Ovary (tissue), 10 donors: ENCODE measurements at places on chromosomes 6 and 20. TPM values are rescaled to one million over a fixed set of nuclear protein-coding genes. Genes with fewer than 3 reads are reported as not detected.

- H3K27ac ChIP-seq: no peak overlapping the region
- H3K4me3 ChIP-seq: no peak overlapping the region
- H3K36me3 ChIP-seq: no peaks in the 10 kb centered on the region
- H3K27me3 ChIP-seq: no peaks in the 10 kb centered on the region
- H3K4me1 ChIP-seq: no peaks in the 10 kb centered on the region
- DNase-seq: no peak
Observed at GRCh38 chr6:12748815-12749521, 32.4 kb downstream of the PHACTR1 start.

GRCh38 chr20:13443690-13444089 is 195.0 kb downstream of the TASP1 start:
- H3K4me3 ChIP-seq: no peak overlapping the region
- no peaks in the 10 kb centered on the region for H3K27me3 ChIP-seq

- DNase-seq: no peak
- H3K4me1 ChIP-seq: no peaks in the 10 kb centered on the region
- H3K4me3 ChIP-seq: no peak overlapping the region
- H3K27me3 ChIP-seq: no peaks in the 10 kb centered on the region
- no peaks in the 10 kb centered on the region for H3K36me3 ChIP-seq
Observed at GRCh38 chr20:60300374-60300773, 342.2 kb downstream of the CDH26 start.

DNA sequence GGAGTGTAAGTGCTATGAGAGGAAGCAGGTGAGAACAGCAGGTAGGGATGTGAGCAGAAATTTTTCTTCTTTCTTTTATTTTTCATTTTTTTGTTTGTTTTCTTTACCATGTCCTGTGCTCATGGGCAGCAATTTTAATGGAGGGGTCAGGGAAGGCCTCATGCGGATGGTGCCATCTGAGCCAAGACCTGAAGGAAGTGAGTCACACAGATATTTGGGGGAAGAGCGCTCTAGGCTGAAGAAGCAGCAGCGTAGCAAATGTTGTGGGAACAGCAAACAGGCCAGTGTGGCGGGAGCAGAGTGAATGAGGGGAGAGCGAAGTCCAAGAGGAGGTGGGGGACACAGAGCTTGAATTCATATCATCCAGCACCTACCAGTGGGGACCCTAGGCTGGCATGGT is 12.7 kb downstream of the SPDEF start:
- DNase-seq: no peak
- H3K36me3 ChIP-seq: no peaks in the 10 kb centered on the region
- H3K4me1 ChIP-seq: no peaks in the 10 kb centered on the region
- no peaks in the 10 kb centered on the region for H3K27me3 ChIP-seq

- no peaks in the 10 kb centered on the region for H3K36me3 ChIP-seq
- DNase-seq: no peak
- no peaks in the 10 kb centered on the region for H3K27me3 ChIP-seq
- H3K4me3 ChIP-seq: no peak overlapping the region
- H3K4me1 ChIP-seq: no peaks in the 10 kb centered on the region
Observed at GRCh38 chr6:87982134-87982533, 65.5 kb upstream of the SPACA1 start.

- no peaks in the 10 kb centered on the region for H3K36me3 ChIP-seq
- H3K4me1 ChIP-seq: peaks cover 3% of the 10 kb centered on the region
- H3K27ac ChIP-seq: no peak overlapping the region
- no peak for DNase-seq
- no peak overlapping the region for H3K4me3 ChIP-seq
Observed at GRCh38 chr6:159252955-159253508, 83.8 kb downstream of the FNDC1 start.

- H3K27ac ChIP-seq: no peak overlapping the region
- H3K4me1 ChIP-seq: no peaks in the 10 kb centered on the region
- H3K27me3 ChIP-seq: no peaks in the 10 kb centered on the region
- H3K4me3 ChIP-seq: no peak overlapping the region
Observed at GRCh38 chr20:21936720-21937380, 231.4 kb downstream of the PAX1 start.

GRCh38 chr20:37669062-37669772 is 24.6 kb upstream of the CTNNBL1 start:
- H3K36me3 ChIP-seq: no peaks in the 10 kb centered on the region
- no peak overlapping the region for H3K27ac ChIP-seq
- H3K4me1 ChIP-seq: no peaks in the 10 kb centered on the region
- H3K27me3 ChIP-seq: no peaks in the 10 kb centered on the region
- no peak overlapping the region for H3K4me3 ChIP-seq
- DNase-seq: no peak

DNA sequence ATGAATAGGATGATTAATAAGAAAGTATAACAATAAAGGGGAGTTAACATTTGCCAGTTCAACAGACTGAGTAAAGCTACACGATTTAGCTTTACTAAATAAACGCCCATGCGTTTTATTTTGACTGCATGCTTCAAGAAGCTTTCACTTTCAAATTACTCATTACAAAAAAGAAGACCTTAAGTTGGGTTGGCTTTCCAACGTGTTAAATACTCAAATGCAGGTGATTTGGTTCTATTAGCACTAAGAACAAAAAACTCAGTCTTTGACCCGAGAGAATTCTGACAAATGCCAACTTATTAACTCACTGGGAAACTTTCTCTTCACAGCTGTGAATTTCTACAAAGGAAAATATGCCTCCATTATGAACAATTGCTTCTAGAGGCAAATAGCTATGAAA is 24.8 kb downstream of the RNF146 start:
- no peaks in the 10 kb centered on the region for H3K4me1 ChIP-seq
- no peak overlapping the region for H3K27ac ChIP-seq
- no peaks in the 10 kb centered on the region for H3K36me3 ChIP-seq
- no peaks in the 10 kb centered on the region for H3K27me3 ChIP-seq
- DNase-seq: no peak

- no peak overlapping the region for H3K27ac ChIP-seq
- no peaks in the 10 kb centered on the region for H3K4me1 ChIP-seq
- no peak for DNase-seq
- no peak overlapping the region for H3K4me3 ChIP-seq
- H3K27me3 ChIP-seq: no peaks in the 10 kb centered on the region
Observed at GRCh38 chr20:35307666-35308653, 15.7 kb upstream of the FAM83C start.

DNA sequence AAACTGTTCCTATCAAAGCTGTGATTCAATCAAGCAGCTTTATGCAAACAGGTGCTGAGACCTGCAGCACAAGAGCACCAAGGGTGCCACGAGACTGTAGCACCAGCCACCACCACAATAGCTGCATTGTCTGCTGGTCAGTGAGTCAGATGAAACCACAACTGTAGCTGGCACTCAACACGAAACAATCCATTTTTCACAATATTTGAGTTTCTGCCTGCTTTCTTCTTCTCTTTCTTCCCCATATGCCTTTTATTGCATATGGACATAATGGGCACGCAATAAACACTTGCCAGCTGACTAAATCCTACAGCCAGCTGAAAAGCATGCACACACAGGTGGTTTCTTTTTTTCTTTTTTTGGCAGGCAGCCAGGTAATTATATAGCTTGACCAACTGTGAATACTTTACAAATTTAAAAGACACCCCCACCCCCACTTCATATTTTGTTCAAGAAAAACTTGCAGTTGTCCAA is 16.6 kb downstream of the SLC2A12 start:
- no peak for DNase-seq
- peaks cover 2% of the 10 kb centered on the region for H3K4me1 ChIP-seq
- no peaks in the 10 kb centered on the region for H3K27me3 ChIP-seq
- no peak overlapping the region for H3K4me3 ChIP-seq

- H3K36me3 ChIP-seq: no peaks in the 10 kb centered on the region
- no peak for DNase-seq
- no peaks in the 10 kb centered on the region for H3K4me1 ChIP-seq
- H3K27me3 ChIP-seq: no peaks in the 10 kb centered on the region
Observed at GRCh38 chr6:10268111-10268510, 146.8 kb downstream of the TFAP2A start.

- peaks cover 4% of the 10 kb centered on the region for H3K4me1 ChIP-seq
- peak; percentile 16 for DNase-seq
- no peaks in the 10 kb centered on the region for H3K36me3 ChIP-seq
- no peak overlapping the region for H3K27ac ChIP-seq
- H3K4me3 ChIP-seq: no peak overlapping the region
- H3K27me3 ChIP-seq: no peaks in the 10 kb centered on the region
Observed at GRCh38 chr6:168371981-168372711, 52.6 kb upstream of the DACT2 start.

DNA sequence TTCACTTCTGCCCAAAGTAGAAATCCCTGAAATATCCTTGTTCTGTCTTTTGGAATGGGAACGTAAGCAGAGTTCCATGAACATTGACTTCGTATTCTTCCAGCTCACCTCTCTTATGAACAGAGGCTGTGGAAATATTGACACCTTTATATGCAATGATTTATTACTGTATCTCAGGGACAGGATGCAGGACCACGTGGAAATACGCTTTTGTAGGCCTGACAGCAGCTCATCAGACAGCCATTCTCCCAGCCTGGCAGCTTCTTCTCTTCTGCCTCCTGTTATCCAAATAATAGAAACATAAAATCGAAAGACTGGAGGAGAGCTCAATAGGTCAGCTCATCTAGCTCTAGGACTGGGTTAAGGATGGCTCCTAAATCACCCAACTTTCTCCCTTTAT is 106.2 kb upstream of the DTNBP1 start:
- no peaks in the 10 kb centered on the region for H3K36me3 ChIP-seq
- H3K27ac ChIP-seq: no peak overlapping the region
- DNase-seq: no peak
- H3K4me1 ChIP-seq: no peaks in the 10 kb centered on the region
- H3K27me3 ChIP-seq: no peaks in the 10 kb centered on the region

DNA sequence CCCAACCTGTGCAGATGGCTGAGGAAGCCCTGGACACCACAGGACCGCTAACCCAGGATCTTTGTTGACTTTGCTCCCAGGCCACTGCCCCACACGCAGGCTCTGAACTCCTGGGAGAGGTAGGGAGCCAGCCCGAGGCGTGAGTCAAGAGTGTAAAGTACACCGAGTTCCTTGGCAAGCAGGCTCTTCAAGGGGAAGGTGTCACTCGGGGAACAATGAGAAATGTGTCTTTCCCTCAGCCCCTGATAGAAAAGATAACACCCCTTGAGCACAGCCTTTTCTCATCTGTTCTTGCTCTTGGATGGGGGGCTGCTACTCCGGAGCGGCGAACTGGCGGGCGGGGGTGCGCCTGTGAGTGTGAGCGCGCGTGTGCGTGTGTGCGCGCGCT is 472 bp upstream of the EDN3 start:
- DNase-seq: no peak
- H3K27ac ChIP-seq: no peak overlapping the region
- H3K36me3 ChIP-seq: no peaks in the 10 kb centered on the region

GRCh38 chr6:10995114-10995707 is 48.9 kb downstream of the ELOVL2 start:
- H3K4me1 ChIP-seq: no peaks in the 10 kb centered on the region
- no peaks in the 10 kb centered on the region for H3K27me3 ChIP-seq
- H3K4me3 ChIP-seq: no peak overlapping the region
- DNase-seq: no peak
- no peaks in the 10 kb centered on the region for H3K36me3 ChIP-seq

- no peaks in the 10 kb centered on the region for H3K36me3 ChIP-seq
- H3K27me3 ChIP-seq: no peaks in the 10 kb centered on the region
- no peak for DNase-seq
- no peak overlapping the region for H3K4me3 ChIP-seq
Observed at GRCh38 chr6:46347669-46348068, 143.6 kb downstream of the RCAN2 start.

DNA sequence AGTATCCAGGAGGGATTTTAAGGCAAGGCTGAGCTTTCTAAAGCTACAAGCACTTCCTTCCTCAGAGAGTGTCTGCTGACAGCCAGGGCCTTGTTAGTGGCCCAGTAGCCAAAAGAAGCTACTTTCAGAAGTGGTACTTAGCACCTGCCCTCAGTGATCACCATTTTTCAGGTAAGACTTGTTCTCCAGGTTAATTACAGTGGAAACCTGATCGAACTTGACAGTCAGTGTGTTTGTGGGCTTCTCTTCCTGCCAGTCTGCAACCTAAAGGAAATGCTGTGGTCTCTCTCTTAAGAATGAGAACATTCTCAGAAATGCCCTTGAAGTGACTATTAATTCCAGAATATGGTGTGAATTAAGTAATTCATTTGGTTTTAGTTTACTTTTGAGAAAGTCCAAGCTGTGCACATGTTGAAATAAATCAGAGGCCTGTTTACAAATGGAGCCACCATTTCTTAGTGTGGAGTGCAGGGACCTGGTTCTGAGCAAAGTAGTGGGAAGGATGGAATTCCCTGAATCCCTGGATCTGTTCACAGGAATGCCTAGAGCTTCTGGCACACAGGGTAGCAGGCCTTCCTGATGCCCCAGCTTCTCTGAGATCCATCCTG is 185.3 kb upstream of the AGPAT4 start:
- H3K27me3 ChIP-seq: no peaks in the 10 kb centered on the region
- no peak for DNase-seq
- H3K27ac ChIP-seq: no peak overlapping the region
- no peaks in the 10 kb centered on the region for H3K36me3 ChIP-seq
- no peak overlapping the region for H3K4me3 ChIP-seq

- no peak overlapping the region for H3K4me3 ChIP-seq
- DNase-seq: no peak
- H3K27me3 ChIP-seq: no peaks in the 10 kb centered on the region
- H3K4me1 ChIP-seq: no peaks in the 10 kb centered on the region
- H3K36me3 ChIP-seq: no peaks in the 10 kb centered on the region
Observed at GRCh38 chr6:152012227-152012626, 204.7 kb downstream of the ESR1 start.

- DNase-seq: no peak
- H3K4me3 ChIP-seq: no peak overlapping the region
- H3K27ac ChIP-seq: no peak overlapping the region
Observed at GRCh38 chr20:13325033-13325432, 104.0 kb downstream of the ISM1 start.

DNA sequence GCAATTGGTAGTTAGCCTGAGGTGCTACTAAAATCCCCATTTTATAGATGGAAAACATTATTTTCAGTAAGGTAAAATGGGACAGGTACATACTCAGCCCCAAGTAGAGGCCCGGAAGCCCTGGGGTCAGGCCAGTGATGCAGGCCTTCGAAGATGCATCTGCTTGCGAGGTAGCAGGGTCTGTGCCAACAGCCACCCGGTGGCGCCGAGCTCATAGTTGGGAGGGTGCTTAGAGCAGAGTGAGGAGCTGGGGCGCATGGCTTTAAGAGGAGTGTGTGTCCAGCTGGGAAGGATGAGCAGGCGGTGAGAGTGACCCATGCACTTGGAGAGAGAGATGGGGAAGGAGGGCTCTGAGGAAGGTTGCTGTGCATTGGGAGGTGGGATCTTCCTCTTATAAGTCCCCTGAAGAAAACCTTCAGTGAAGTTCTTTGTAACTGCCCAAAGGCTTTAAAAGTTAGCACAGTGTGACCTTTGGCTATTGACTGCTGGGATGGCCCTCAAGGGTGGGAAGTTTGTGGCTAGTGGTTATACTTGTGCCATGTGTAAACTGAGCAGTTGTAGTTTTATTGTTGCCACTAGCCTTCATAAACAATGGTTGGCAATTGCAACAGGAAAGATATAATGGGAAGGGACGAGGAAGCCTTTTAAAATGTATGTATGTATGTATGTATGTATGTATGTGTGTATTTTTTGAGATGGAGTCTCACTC is 71.1 kb downstream of the TOX2 start:
- H3K27ac ChIP-seq: no peak overlapping the region
- no peaks in the 10 kb centered on the region for H3K4me1 ChIP-seq
- H3K36me3 ChIP-seq: no peaks in the 10 kb centered on the region
- DNase-seq: no peak
- H3K27me3 ChIP-seq: no peaks in the 10 kb centered on the region

Gene SEL1L2
- 9.3 TPM for polyA plus RNA-seq

Gene ENPP5
- polyA plus RNA-seq: 8.2 TPM

Gene MEI4
- not detected for polyA plus RNA-seq

Gene ADAT2
- 5.1 TPM for polyA plus RNA-seq

Gene MATN4
- polyA plus RNA-seq: not detected

Gene PTCRA
- polyA plus RNA-seq: not detected

Gene LTV1
- 21.7 TPM for polyA plus RNA-seq

Gene SLC18B1
- polyA plus RNA-seq: 6.5 TPM
